Activated naive CD4-positive, alpha-beta T cell treated with anti-CD3 and anti-CD28 coated beads, Interleukin-2, amount 50 U/mL, for 72 hours (primary cell): ENCODE measurements at places on chromosomes 5 and 9. TPM values are rescaled to one million over a fixed set of nuclear protein-coding genes. Genes with fewer than 3 reads are reported as not detected.

The CEL gene
- 2.4 TPM for total RNA-seq

The VCAN gene
- 0.11 TPM for total RNA-seq

The BAG1 gene
- 35.4 TPM for total RNA-seq

The CDH9 gene
- not detected for total RNA-seq

The GPR150 gene
- 0.74 TPM for total RNA-seq

The C9 gene
- total RNA-seq = not detected
